OCI-LY7 (cell line): ENCODE measurements at places on chromosomes 16 and 17.

- DNase-seq: peak; percentile 91
These were observed 8.0 kb downstream of the TNFAIP1 start for GRCh38 chr17:28343491-28343932.

GRCh38 chr17:71593078-71593477 is 527.7 kb upstream of the SOX9 start:
- DNase-seq: no peak

DNA sequence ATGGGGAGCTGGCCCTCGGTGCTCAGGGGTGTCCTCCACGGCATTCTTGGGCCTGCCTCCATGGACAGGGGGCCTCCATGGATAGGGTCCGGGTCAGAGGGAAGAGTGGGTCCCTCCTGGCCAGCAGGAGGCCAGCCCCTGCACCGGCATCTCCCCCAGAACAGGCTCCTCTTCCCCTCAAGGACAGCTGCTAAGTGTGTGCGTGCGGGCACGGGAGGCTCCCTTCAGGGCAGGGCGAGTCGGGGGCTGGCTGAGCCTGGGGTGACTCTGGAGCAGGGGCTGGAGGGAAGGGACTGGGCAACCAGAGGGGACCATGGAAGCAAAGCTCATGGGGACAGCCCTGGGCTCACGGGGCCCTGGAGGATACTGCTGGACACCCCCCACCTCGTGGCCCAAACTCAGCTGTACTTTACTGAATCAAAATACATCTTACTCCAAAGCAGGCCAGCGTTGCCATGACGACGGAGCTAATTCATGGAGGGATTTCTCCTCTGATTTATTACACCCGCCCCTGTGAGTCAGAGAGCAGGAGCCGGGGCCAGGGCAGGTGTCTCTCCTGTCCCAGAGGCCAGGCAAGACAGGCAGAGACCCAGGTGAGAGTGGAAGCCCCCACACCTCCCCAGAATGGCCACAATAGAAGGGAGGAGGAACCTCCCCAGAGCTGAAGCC is 2.1 kb downstream of the CASKIN1 start:
- DNase-seq: no peak

DNA sequence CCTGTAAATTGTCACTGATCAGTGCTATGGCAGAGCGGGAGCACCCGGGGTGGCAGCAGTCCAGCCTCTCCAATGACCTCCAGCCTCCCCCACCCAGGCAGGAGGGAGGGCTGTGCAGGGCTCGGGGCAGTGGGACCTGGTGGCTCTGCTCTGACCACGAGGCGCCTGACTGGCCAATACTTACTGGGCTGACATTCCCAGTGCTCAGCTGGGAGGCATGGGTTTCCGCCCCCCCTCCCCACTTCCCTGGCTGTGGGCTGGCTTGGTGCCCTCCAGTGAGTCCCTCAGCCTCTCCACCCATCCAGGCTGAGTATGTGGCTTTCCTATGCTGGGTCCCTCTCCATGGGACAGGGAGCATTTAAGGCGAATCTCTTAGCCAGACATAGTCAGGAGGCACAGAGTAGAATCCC is 2.7 kb downstream of the SOCS3 start:
- no peak for DNase-seq

DNA sequence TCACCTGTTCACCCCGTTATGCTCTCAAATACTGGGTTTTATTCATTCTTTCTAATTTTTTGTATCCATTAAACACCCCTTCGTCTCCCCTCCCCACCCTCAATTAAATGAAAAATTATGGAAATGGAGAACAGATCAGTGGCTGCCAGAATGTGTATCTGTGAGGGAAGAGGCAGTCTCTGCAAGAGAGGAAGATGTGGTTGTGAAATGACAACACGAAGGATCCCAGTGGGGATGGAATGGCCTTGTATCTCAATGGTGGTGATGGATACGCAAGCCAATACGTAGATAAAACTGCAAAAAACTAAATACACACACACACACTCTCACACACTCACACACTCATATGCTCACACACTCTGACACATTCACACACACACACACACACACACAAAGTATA is 570.7 kb downstream of the CDH13 start:
- no peak for DNase-seq
